PC-9 (cell line): ENCODE measurements at places on chromosomes 2 and 18. TPM values are rescaled to one million over a fixed set of nuclear protein-coding genes. Genes with fewer than 3 reads are reported as not detected.

PRKCE gene
- 21.7 and 24.0 TPM in 2 replicates for total RNA-seq

FOXD4L1 gene
- 0.28 and 0.43 TPM in 2 replicates for total RNA-seq

CRACDL gene
- total RNA-seq: 29.6 and 33.7 TPM in 2 replicates

FABP1 gene
- total RNA-seq: not detected in 2 replicates

FLACC1 gene
- 0.75 and 0.87 TPM in 2 replicates for total RNA-seq

TFCP2L1 gene
- total RNA-seq: 4.6 and 7.0 TPM in 2 replicates

ZNF804A gene
- not detected in 2 replicates for total RNA-seq

TOGARAM2 gene
- total RNA-seq: 0.44 and 0.45 TPM in 2 replicates

- H3K4me3 ChIP-seq: no peak overlapping the region
- no peak overlapping the region for H3K27ac ChIP-seq
- peaks cover 3% of the 10 kb centered on the region; the same call in 1 of the 2 replicates for H3K4me1 ChIP-seq
- DNase-seq: no peak
- H3K27me3 ChIP-seq: no peaks in the 10 kb centered on the region
Measured at GRCh38 chr18:72973841-72974240, 106.1 kb upstream of the NETO1 start.

- H3K4me1 ChIP-seq: no peaks in the 10 kb centered on the region
- no peak for DNase-seq
- no peak overlapping the region for H3K4me3 ChIP-seq
Measured at GRCh38 chr2:36163520-36164254, 191.9 kb upstream of the CRIM1 start.
